ENCODE measurements at places on chromosomes 3 and 15.

GRCh38 chr15:79093352-79093935 is 2.9 kb upstream of the RASGRF1 start:
- DNase-seq = no peak

DNA sequence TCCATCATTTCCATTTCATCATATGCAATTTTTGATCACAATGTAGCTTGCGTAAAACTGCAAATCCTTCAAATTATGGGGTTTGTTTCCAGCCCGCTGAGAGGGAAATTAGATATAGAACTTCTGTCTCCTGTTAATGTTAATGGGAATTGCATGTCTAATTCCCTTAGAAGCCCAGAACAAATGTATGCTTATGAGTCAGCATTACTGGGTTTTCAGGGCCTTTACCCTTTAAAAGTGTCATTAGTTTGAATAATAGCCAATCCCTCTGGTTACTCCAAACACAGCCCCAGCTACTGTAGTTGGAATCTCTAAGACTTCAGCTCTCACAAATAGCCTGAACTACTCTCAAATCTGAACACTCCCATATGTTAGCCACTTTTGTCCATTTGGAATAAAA is 439.4 kb downstream of the C3orf38 start:
- DNase-seq = no peak

DNA sequence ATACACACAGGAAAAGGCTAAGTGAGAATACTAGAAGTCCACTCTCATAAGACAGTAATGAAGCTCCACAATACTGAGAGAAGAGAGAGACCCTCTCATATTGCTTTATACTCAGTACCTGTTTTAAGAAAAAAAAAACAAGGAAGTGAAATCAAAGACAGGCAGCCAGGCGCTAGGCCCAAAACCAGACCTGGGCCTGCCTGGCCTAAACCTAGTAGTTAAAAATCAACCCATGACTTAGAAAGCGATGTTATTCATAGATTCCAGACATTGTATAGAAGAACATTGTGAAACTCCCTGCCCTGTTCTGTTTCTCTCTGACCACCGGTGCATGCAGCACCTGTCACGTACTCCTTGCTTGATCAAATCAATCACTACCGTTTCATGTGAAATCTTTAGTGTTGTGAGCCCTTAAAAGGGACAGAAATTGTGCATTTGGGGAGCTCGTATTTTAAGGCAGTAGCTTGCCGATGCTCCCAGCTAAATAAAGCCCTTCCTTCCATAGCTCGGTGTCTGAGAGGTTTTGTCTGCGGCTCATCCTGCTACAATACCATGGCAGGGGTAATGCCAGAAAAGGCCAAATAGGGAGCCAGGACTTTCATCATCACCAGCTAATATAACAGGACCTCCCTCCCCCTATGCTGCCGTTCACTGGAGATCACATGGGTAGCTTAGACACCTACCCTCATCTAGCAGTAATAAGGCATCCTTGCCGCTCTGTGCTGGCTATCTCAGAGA is 1294.1 kb downstream of the NSUN3 start:
- DNase-seq = no peak

DNA sequence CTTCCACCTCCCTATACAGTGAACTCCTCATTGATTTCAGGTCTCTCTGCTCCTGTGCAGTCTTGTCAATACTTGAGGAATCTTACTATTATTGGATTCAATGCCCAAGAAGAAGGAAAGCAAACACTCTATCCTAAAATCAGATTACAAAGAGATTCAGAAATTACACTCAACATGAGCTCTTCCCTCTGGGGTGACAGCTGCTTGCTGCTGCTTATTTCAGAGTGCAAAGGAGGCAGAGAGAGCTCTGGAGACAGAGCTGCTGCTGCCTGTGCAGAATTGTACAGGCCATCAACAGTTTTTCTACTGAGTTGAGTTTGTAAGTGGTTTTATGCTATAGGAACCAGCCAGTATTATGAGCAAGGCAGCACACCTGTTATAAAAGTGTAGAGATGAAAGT is 7.1 kb downstream of the RYR3 start:
- no peak for DNase-seq

- no peak for DNase-seq
Measured at GRCh38 chr3:164094546-164094945, 983.8 kb downstream of the SI start.

DNA sequence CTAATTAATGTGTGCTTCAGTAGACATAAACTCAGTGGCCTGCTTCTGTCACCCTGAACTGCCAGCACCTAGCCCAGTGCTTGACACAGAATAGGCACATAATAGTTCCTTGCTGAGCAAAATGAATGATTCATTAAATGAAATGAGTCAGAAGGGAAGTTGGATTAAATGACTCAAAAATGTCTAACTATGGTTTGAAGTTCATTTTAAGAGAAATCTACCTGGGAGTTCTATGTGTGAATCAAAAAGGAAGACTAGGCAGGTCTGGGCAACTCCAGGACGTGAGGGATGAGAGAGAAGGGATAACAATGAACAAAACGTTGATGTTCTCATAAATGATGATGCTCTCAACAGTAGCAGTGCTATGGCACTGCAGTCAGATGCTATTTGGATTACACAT is 175.0 kb downstream of the CFAP20DC start:
- DNase-seq = no peak

- no peak for DNase-seq
Measured at GRCh38 chr3:43647331-43648166, 25.7 kb upstream of the ANO10 start.

- no peak for DNase-seq
Measured at GRCh38 chr15:66843581-66843980, 141.5 kb downstream of the SMAD6 start.

GRCh38 chr3:125186261-125186787 is 26.2 kb downstream of the SLC12A8 start:
- no peak for DNase-seq

GRCh38 chr3:177824190-177824786 is 627.0 kb upstream of the TBL1XR1 start:
- DNase-seq = no peak

DNA sequence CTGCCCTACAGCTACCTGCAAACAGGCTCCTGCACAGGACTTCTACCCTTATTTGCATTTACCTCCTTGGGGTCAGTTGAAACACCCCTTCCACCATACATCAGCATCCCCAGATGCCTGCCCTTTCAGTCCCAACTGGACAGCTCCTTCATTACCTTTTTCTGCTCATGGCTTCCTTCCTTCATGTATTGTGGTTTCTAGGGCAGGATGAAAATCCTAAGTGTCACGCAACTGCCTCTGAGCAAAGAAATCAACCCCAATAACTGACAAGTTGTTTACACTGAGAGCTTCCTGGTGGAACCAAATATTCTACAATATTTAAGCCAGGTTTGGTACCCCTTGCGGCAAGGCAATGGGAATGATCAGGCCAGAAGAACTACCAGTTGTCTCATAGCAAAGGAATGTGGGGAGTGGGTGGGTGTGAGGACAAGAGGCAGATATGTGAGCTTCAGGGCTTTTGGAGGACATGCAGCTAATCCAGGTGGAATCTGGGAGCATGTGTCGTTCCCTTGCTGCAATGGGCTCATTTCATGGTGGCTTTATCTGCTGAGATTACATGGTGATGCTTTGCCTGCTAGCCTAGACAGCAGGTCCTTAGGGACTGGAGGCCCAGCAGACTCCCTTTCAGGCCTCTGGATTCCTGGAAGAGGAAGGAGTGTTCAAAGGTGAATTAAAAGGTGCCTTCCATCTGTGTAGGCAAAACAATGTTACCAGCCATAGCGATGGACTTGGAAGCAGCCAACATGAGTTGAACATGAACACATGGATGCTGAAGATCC is 34.9 kb downstream of the PPCDC start:
- DNase-seq = no peak

DNA sequence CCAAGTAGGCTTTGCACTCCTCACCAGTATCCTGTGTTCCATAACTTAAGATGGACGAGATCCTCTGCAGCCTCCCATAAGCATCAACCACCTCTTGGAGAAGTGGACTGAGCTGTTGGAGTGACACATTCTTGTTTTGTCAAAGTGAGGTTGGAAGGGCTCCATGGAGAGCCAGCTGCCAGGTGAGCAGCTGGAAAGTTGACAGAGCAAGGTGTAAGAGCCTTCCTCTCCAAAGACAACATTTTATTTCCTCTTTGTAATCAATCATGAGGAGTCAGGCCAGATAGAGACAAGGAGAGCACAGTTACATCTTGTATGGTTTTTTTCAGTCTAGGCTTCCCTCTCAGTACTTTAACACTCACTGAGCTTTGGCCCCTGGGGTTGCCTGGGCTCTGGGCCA is 5.1 kb downstream of the ABI3BP start:
- no peak for DNase-seq

DNA sequence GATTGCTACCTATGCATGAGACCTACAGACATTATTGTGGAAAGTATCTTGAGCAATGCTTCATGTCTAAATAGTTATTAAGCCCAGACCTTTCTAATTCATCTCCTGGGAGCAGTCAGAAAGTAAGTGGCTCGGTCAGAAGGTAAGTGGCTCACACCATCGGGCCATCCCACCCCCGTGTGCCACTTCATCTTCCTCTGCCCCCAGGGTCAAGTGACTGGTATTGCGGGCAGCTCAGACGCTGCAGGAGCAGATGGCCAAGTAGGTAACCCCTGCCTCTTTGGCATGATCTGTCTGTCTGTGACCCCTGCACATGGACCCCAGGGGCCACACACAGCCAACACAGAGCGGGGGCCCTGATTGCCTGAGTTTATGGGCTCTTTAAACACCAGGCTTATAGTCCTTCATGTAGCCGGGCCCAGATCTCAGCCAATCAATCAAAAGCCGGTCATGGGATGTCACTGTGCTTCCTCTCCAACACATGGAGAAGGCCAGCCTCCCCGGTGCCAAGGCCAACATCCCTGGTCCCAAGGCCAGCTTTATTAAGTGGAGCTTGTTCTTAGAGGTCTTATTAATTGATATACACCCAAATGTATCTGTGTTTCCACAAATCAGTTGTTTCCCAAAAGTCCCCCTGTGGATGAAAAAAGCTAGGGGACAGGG is 42.9 kb downstream of the LARP6 start:
- no peak for DNase-seq

DNA sequence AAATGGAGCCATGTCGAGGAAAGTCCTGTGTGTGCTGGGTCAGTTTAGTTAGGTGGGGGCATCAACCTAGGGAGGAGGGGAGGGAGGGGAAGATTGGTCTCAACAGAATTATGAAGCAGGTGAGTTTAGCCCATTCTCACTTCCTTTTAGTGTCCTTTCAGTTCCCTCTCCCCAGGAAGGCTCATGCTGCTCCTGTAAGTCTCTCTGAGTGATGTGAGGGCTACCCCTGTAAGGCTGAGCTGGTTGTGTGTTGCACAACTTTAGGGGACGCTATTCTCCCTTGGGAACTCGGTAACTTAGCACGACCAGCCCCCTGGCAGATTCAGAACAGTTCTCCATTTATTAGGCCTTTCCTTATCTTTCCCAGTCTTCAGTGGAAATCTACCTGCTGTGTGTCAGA is 21.2 kb downstream of the IL5RA start:
- DNase-seq = no peak

- no peak for DNase-seq
Measured at GRCh38 chr3:107227091-107227490, 150.1 kb upstream of the CCDC54 start.

DNA sequence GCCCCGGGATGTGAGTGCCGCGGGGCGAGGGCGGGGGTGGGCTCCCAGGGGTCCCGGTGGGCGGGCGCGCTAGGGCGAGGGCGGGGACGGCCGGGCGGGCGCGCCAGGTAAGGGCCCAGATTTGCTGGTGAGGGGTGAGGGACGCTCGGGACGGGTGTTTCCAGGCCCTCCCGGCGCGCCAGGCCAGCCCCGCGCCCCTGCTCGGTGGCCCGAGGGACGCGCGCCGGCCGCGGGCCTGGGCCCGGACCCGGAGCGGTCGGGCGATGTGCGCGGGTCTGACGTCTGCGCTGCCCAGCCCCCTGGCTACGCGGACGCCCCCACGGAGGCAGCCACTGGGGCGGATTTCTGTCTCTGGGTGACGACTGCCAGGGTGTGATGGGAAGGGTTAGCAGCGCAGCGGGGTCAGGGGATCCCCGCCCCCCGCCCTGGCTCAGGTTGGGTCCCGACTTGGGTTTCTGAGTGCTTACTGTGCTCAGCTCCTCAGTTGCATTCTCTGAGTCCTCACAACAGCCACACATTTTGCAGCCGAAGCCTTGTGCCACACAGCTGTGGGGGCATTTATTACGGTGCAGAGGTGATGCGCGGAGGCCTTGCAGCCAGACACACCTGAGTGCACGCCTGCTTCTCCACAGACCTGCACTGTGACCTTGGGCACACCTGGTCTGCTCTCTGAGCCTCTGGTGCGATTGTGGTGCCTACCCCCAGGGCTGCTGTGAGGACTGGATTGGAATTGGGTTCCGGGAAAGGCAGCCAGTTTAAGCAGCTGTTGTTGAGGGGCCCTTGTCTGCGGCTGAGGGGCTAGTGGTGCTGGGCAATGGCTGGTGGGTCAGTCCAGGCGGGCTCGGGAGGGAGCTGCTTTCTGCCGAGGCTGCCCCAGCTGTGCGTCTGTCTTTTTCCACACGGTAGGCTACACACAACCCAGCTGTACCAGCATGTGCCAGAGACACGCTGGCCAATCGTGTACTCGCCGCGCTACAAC is 523 bp downstream of the HDAC11 start:
- DNase-seq = peak; percentile 51

DNA sequence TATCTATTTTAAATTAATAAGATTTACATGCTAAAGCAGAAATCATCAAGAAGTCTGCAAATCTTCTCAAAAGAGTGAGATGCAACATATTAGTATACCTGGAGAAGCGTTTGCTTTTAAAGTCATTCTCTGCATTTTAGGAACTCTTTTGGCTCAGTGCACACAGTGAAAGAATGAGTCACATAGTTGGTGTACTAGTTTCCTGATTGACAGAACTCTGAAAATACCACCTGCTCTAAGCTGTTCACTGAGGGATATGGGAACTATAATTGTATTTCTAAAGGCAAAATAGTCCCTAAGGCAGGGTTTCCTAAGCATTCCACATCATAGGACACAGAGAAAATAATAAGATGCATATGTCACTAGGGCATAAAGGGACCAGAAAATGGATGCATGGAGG is 838.5 kb downstream of the DIPK2A start:
- no peak for DNase-seq

DNA sequence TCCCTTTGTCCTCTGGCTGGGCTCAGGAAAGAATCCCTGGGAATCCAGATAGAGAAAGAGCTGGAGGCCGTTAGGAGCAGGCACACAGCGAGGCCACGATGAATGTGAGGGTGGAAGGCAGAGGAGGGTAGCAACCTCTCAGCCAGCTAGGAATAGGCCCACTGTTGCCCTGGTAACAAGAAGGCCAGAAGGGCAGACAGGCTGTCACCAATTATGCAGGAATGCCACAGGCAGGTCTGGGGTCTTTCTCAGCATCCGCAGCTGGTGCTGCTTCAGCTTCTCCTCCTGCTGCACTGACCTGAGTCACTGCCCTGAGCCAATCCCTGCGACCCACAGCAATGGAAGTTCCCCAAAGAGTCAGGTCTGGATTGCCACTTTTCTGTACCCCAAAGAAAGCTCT is 62.8 kb upstream of the C3orf80 start:
- DNase-seq = no peak

DNA sequence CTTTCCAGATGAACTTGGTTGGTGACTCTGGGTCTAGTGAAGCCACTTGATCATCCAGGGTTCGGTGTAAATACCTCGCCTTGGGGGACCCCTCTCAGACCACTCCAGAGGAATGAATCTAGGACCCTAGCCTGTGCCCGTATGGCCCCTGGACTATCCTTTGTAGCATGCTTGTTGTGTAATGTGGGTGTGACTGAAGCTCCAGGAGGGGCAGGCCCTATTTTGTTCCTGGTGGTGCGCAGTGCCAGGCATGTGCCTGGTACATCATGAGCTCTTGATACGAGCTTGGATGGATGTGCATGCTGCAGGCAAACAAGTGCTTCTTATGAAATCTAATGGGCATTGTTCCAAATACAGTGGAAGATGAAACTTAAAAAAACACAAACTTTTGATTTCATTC is 82.8 kb downstream of the EBLN2 start:
- no peak for DNase-seq

GRCh38 chr15:69786136-69786701 is 311.5 kb downstream of the TLE3 start:
- no peak for DNase-seq

Measured in activated gamma-delta T cell (primary cell).